CD4-positive, alpha-beta T cell treated with Interferon gamma for 1 hour (primary cell): ENCODE measurements at places on chromosomes 1 and 21.

DNA sequence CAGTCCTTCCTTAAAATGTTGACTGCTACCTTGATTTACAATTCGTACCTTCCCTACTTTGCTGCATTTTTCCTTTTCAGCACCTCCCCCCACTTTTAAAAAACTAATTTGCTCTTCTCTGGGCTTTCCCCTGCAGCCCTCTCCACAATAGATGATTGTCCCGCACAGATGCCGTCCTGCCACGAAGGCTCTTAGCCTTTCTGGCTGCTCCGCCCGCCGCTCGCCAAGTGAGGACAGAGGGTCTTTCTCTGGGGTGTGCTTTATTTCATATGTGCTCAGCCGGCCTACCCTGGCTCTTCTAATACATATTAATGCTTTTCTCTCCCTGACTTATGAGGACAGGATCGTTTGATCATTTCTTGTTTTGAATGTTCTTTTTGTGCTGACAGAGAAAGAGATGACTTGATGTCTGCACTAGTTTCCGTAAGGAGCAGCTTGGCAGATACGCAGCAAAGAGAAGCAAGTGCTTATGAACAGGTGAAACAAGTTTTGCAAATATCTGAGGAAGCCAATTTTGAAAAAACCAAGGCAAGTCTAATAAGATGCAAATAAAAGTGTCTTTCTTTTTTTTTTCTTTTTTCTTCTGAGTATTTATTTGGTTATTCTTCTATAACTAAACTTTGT lies 60.6 kb downstream of the SDCCAG8 start:
- no peak for DNase-seq

DNA sequence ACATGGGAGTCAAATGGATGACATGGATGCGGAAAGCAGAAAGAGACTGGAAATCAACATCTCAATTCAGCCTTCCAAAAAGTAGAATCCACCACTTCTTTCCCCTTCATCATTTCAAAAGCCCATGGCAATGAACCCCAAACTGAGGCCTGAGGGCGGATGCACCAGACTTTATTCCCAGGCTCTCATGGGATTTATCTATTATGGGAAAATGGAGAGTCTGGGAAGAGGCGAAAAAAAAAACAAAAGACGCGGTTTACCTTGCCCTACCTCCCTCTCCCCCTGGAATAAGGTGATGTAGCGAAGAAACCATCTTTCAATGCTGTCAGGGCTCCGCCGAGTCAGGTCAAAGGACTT lies 624 bp downstream of the KIFAP3 start:
- DNase-seq: no peak

GRCh38 chr1:56496158-56496557 lies 83.2 kb downstream of the PLPP3 start:
- no peak for DNase-seq

- no peak for DNase-seq
These were observed 1350.4 kb downstream of the AMY1C start for GRCh38 chr1:105100102-105100501.

DNA sequence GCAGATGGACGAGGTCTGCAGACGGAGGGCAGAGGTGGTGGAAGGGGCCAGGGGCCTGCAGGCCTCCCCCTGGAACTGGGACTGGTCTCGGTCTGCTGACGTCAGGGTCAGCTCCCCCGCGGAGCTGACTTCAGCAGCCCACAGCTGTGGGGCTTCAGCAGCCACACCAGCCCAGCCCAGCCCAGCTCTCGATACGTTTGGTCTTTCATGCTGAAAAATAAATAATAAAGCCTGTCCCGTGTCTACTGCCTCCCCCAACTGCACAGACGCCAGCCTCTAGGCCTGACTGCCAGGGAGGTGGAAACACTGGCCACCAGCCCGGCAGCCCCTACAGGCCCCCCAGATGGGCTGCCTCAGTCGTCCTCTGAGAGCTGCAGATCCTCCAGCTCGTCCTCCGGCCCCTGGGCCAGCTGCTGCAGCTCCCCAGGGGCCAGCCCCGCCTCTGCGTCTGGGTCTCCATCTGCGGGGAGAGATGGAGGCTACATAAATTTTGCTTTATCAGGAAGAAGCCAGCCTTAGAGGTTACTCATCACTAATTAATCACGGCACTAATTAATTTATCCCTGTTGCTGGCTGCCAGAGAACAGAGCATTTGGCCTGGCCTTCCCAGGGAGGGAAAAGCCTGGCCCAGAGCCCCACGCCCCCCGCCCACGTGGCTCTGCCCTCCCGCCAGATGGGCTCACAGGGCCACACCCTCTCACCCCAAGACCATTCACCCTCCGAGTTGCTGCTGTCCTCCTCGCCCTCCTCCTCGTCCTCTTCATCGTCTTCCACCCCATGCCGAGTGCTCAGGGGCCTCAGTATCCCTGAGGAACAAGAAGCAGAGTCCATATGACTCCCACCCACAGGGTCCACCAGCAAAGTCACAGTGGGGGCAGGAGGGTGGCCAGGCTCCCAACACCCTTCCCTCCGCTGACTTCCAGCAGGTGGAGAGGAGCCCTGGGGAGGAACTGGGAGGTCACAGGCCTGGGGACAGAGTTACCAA lies 14.4 kb downstream of the NOC2L start:
- DNase-seq: no peak

- no peak for DNase-seq
These were observed 1.6 kb downstream of the DDI2 start for GRCh38 chr1:15618655-15619525.

DNA sequence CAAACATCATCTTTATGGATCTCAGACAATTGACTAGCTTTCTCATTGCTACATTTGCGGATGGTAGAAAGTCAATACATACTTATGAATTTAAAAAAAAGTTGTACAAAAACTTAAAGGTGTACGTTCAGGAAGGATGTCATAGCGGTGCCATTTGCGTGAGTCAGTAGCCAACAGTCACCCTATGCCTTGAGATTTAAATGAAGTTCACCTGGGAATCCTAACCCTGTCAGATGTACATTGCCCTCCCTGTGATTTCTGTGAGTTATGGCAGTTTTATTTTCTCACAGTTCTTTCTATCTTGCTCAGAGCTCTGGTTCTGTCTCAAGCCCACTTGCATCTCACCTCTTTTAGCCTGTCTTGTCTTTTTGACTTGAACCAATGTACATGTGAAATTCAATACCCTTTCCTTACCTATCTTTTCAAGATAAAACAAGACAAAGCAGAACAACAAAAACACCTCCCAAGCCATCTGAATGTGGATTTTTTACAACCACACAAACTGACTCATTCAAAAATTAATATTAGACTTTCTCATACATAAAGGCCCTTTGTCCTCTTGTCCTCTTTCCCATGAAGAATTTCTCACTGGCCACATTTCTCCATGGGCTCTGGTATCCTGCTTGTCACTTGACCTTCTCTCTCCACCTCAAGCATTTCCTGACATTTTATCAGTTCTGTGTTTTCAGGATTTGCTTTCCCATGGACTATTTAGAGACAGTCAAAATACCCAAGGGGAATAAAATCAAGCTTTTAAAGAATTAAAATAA lies 25.3 kb upstream of the ZNF697 start:
- no peak for DNase-seq

GRCh38 chr1:221397606-221398005 lies 344.3 kb downstream of the DUSP10 start:
- DNase-seq: no peak

DNA sequence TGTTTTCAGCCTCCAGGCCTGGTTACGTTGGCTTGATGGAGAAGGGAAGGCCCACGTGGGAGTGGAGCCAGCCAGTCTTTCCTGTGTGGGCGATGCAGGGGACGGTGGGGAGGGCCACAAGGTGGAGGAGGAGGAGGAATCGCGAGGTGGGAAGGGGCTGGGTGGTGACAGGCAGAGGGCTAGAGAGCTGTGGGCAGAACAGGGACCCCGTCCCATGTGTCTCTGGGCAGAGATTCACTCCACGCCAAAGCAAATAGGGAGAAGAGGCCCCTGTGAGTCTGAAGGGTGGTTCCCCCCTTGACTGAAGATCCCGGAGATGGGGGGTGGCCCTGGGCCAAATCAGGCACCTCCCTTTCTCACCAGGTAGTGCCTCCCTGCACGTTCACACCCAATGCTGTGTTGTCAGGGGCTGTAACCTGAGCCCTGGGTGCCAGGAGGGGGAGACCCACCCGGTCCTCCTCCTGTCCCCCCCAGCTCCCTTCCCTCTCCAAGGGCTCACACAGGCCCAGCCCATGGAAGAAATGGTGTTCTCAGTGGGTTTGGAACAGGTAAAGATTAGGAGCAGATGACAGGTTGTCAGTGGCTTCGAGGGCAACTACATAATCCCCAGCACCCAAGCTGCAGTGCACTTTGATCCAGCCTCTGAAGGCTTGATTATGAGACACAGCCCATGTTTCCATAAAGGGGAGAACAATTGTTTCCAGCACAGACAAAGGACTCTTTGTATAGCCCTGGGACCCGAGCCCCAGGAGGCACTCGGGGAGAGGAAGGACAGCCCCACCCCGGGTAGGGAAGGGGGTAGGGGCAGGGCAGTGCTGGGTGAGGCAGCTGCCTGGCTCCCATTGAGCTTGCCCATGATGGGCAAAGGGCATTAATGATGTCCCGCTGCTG lies 37.7 kb upstream of the GPR37L1 start:
- DNase-seq: no peak

- DNase-seq: no peak
These were observed 378.9 kb downstream of the KCNH1 start for GRCh38 chr1:210754878-210755665.

DNA sequence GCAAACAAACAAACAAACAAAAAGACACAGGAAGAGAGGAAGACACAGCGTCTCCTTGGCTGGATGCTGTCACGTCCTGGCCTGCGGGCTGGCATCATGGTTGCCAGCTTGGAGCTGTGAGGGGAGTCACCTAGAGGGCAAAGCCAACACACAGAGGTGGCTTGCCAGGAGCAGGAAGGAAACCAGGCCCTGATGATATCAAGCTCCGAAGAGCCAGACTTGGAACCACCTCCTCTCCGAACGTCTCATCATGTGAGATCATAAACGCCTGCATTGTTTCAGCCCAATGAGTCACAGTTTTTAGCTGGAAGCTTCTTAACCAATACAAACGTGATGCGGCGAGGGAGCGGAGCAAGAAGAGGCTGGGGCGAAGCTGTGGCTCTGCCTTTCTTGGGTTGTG lies 8.7 kb downstream of the PLA2G2D start:
- DNase-seq: no peak

DNA sequence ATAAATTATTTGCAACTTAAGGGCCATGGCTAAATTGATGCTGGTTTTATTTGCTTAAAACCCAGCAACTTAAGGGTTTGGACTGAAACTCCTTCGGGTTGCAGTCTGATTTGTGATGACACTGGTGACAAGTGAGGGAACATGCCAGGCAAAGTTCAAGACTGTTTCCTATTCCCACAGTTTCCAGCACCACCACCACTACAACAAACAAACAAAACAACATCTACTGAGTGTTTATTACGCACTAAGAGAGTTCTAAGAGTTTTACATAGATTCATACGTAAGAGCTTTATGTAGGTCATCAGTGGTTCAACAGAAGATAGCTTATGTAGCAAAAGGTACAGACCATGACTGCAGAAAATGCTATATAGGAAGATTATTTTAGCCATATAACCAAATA lies 1582.1 kb downstream of the BRINP3 start:
- no peak for DNase-seq

GRCh38 chr1:209805341-209805781 lies 581 bp downstream of the IRF6 start:
- no peak for DNase-seq

GRCh38 chr1:170730438-170730837 lies 66.5 kb downstream of the PRRX1 start:
- DNase-seq: no peak

GRCh38 chr1:7972285-7972684 lies 10.8 kb downstream of the PARK7 start:
- DNase-seq: no peak

GRCh38 chr1:30319765-30320580 lies 403.4 kb downstream of the MATN1 start:
- no peak for DNase-seq

DNA sequence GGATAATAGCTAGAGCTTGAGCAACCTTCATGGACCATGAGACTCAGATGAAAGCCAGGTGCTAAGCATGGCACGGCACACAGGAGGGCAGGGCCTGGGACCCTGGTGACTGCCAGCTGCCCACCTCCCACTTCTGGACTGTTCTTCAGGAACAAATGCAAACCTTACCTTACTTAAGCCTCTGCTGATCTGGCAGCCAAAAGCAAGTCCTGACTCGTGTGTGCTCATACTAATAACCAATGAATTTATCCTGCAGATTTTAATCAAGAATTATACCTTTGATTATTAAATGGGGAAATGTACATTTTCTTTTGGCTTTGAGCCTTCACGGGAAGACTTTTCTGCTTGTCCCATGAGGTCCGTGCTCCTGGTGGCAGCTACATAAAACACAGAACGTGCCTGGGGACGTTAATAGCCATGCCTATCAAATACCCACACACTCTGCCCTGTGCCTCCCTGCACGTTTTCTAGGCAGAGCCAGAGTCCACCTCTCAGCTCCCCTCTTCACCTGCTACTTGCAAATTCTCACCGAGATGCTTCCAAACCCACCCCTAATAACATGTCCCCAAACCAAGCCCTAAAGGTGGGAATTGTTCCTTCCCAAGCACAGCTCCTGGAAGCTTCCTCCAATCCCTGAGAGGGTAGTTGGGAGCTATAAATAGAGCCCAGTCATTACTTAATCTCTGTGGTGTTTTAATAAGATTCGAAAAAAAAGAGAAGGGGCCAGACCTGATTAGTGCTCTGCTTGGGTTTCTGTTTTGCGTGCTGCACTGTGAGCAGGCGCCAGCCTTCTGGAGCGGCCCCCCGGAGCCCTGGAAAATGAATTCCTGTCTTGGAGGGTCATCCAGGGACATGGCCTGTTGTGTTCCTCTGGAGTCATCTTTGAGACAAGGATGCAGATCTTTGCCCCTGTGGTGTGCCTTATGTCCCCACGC lies 33.5 kb downstream of the SLC1A7 start:
- no peak for DNase-seq

- no peak for DNase-seq
These were observed 10.4 kb downstream of the LGALS8 start for GRCh38 chr1:236534151-236534651.

GRCh38 chr1:23171181-23171755 lies 2.6 kb upstream of the LUZP1 start:
- DNase-seq: no peak

GRCh38 chr1:86733340-86733739 lies 29.0 kb downstream of the SH3GLB1 start:
- DNase-seq: no peak

DNA sequence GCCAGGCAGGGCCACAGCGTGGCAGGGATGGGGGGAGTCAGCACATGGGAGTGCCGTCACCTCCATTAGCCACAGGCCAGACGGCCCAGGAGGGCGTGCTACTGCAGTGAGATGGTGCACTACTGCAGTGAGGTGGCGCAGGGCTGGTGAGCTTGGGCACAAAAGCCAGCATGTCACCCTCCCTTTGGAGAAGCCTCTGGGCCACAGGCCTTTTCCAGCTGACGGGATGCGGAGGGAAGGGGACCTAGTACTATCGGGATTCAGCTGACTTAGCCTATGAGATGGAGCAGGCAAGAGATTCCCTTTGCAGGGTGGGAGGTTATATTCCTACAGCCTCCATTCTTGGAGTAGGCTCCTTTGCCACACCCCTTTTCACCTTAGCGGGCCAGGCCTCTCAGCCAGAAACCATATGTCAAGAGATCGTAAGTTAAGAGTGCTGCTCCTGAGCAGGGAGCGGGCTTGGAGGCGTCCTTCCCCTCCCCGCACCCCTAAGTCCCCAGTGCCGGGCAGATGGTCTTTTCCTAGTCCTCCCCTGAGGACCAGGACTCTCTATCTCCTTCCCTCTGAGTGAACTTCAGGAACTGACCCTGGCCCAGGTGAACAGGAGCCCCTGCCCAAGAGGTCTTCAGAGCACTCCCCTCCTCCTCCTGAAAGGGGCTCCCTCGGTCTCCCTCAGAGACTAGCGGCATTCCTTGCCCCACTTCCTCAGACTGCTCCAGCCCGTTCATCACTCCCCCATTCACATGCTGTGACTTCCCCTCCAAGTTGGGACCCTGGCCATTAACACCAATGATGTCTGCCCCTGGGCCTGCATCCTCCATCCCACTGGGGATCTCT lies 8.2 kb downstream of the NES start:
- no peak for DNase-seq
